ENCODE measurements at places on chromosomes 4 and X.

- no peak for DNase-seq
These were observed 295.5 kb downstream of the SLC7A11 start for GRCh38 chr4:137946453-137947174.

GRCh38 chr4:151690876-151691275 is 69.9 kb downstream of the GATB start:
- no peak for DNase-seq

- peak; percentile 7 for DNase-seq
These were observed 17.0 kb upstream of the PAPSS1 start for GRCh38 chr4:107736924-107737448.

DNA sequence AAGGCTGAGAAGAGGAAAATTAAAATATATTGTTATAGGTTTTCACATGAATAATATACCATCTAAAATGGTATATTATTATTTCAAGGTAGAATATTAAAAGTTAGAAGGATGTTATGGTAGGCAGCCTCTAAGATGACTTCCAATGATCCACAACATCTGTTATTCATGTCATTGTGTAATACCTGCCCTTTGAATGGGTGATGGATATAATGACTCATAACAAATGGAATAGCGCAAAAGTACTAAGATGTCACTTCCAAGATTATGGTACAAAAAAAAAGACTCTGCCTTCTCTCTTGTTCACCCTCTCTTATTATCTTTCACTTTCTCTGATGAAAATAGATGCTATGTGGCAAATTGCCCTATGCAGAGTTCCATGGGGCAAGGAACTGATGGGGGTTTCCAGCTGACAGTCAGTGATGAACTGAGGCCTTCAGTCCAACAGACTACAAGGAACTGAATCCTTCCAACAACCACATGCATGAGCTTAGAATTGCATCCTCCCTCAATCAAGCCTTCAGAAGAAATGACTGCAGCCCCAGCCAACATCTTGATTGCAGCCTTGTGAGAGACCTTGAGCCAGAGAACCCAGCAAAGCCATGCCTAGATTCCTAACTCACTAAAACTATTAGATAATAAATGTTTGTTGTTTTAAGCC is 57.7 kb downstream of the HS6ST2 start:
- no peak for DNase-seq

GRCh38 chr4:31784558-31784957 is 1064.4 kb downstream of the PCDH7 start:
- DNase-seq, result no peak

DNA sequence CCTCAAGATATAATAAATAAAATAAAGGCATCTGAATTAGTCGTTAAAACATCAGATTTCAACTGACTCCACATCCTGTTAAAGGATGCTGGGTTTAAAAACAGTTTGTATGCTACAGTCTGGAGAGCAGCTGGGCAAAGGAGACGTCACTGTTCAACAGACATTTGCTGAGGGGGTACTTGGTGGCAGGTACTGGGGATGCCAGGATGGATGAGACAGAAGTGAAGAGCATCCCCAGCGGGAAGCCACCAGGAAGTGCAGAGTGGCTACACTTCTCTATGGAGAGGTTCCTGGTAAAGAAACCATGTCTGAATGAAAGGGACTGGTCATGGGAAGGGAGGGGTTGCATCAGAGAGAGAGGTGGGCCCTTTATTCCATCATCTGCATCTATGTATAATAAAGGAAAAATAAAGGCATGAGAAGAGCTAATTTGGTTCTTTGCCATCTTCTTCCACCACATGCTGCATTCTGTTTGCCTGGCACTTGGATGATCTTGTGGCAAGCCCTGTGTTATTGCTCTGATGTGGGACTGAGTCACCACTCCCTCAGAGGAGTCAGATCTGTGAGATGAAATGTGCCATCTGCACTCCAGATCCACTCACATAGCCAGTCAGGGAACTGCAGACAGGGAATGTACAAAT is 145.0 kb downstream of the SOWAHB start:
- no peak for DNase-seq

- no peak for DNase-seq
These were observed 13.5 kb downstream of the ASB11 start for GRCh38 chrX:15301924-15302323.

DNA sequence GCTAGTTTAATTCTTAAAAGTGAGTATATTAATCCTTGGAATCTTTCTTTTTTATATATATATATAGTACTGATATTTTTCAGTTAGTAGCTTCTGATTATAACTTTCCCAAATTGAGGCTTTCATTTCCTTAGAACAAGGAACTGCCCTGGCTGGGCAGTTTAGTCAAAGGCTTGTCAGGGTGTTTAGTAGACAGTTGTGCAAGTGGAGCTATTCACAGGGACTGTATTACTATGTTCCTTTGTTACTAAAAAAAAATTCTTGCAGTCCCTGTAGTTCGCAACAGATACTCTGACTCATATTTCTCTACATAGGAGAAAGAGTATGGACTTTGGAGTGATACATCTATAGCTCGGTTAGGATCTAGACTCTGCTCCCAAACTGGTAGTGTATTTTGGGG is 20.8 kb downstream of the USO1 start:
- DNase-seq, result no peak

DNA sequence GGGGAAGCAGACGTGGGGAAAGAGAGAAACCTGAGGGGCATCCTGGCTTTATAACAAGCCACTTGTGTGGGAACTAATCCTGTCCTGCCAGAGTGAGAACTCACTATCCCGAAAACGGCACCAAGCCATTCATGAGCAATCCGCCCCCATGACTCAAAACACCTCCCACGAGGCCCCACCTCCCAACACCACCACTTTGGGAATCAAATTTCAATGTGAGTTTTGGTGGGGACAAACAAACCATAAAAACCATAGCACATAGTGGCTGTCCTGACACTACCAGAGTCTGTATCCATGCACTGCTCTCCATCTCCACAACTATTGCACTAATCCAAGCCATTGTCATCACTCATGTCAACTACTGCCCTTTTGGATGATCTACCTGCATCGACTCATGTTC is 28.5 kb upstream of the SEPTIN6 start:
- DNase-seq, result no peak

GRCh38 chr4:145565328-145565727 is 53.9 kb upstream of the MMAA start:
- no peak for DNase-seq

GRCh38 chr4:141999446-142000143 is 363.2 kb downstream of the IL15 start:
- no peak for DNase-seq

- DNase-seq, result no peak
These were observed 47.6 kb downstream of the CNGA1 start for GRCh38 chr4:47968847-47969246.

DNA sequence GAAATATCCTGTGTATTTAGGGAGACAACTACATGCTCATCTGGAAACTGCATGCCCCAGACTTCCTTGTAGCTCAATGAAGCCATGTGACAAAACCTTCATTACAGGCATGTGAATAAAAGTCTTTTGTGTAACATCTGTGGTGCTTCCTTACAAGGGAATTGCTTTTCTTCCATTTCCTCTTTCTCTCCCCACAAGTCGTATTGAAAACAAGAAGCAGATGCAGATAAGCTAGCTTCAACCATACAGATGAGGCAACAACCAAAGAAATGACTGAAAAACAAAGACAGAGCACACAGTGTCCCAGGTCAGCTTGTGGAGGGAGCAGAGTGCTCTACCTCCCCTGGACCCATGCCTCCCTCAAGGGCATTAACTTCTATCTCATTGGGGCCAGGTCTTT is 115.8 kb upstream of the INPP4B start:
- DNase-seq, result no peak

DNA sequence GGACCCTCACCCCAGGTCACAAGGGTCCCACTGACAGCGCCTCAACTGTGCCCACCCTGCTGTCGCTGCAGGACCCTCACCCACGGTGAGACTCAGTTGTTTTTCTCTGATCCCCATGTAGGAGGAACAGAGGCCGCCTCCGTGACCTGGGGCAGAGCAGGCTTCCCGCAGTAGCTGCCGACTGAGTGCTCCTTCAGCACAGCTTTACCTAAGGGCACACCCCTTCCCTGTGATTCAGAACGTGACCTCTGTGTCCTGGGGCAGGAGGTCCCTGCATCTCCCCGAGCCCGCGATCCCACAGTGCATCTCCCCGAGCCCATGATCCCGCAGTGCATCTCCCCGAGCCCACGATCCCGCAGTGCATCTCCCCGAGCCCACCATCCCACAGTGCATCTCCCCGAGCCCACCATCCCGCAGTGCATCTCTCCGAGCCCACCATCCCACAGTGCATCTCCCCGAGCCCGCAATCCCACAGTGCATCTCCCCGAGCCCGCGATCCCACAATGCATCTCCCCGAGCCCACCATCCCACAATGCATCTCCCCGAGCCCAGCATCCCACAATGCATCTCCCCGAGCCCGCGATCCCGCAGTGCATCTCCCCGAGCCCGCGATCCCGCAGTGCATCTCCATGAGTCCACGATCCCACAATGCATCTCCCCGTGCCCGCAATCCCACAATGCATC is 23.6 kb downstream of the PPP2R3B start:
- no peak for DNase-seq

- no peak for DNase-seq
These were observed 4.8 kb downstream of the PROM1 start for GRCh38 chr4:16079046-16079445.

- no peak for DNase-seq
These were observed 39.1 kb downstream of the LAMP2 start for GRCh38 chrX:120429776-120430540.

GRCh38 chr4:2907706-2908293 is 55.4 kb downstream of the NOP14 start:
- DNase-seq, result no peak

- no peak for DNase-seq
These were observed 5.0 kb upstream of the PPID start for GRCh38 chr4:158728236-158728635.

- no peak for DNase-seq
These were observed 83.6 kb upstream of the PTCHD1 start for GRCh38 chrX:23251043-23251442.

- no peak for DNase-seq
These were observed 13.0 kb upstream of the SEPSECS start for GRCh38 chr4:25172961-25173915.

DNA sequence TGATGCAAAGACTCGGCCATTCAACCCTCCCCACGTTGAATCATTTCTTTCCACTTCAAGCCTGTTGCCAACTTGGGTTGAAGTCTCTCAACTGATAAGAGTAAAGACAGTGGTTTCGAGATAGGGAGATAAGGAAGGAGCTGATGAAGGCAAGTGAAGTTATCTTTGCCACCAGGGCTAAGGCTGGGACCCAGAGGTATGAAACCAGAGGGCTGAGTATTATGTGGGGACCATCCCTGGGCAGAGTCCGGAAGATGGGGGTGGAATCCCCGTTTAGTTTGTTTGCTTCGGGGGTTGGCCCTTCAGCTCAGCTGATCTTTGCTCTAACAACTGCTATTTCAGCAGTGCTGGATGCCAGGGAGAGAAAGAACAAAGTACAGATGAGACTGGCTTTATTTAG is 2.3 kb upstream of the XPNPEP2 start:
- no peak for DNase-seq

Data from T-helper 22 cell (primary cell).